H54 (cell line): ENCODE measurements at places on chromosomes 5 and 9.
A peak's percentile ranks its signal among the peaks of the same experiment; 100 is the strongest.

GRCh38 chr9:4327504-4328191 lies 27.8 kb upstream of the GLIS3 start:
- DNase-seq: no peak

GRCh38 chr9:120099065-120099464 lies 480.9 kb downstream of the CDK5RAP2 start:
- no peak for DNase-seq

DNA sequence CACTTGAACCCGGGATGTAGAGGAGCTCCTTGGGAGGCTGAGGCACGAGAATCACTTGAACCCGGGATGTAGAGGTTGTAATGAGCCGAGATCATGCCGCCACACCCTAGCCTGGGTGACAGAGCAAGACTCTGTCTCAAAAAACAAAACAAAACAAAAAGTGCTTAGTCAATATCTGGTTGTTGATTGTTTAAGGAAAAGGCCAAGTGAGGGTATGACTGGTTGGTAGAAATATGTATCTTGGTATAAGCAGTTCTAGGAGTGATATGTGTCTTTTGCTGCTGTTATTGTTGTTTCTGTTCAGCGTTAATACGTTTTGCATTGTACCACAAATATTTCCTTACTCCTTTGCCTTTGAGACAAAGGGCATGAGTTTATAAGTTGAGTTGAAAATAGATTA lies 210.7 kb upstream of the DMRT1 start:
- DNase-seq: no peak

GRCh38 chr9:136343884-136344269 lies 16.5 kb downstream of the GPSM1 start:
- DNase-seq: no peak

- no peak for DNase-seq
Observed at GRCh38 chr5:143533475-143533874, 130.0 kb upstream of the NR3C1 start.

DNA sequence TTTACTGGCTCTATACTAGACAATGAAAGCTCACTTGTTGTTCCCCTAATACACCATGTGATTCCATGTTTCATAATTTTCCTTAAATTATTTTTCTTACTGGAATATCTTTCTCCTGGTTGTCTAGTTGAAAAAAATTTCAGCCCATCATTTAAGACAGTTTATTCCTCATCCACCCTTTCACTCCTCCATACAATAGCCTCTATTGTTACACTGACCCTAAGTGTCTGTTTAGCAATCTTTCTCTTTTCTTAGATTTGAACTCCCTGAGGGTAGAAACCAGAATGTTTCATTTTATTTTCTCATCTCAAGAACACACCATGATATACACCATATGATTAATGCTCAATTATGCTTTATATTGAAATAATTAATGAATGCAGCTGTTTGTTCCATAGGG lies 413.4 kb upstream of the ITGA1 start:
- DNase-seq: no peak

- peak; percentile 17 for DNase-seq
Observed at GRCh38 chr5:107542831-107543231, 127.9 kb downstream of the EFNA5 start.

DNA sequence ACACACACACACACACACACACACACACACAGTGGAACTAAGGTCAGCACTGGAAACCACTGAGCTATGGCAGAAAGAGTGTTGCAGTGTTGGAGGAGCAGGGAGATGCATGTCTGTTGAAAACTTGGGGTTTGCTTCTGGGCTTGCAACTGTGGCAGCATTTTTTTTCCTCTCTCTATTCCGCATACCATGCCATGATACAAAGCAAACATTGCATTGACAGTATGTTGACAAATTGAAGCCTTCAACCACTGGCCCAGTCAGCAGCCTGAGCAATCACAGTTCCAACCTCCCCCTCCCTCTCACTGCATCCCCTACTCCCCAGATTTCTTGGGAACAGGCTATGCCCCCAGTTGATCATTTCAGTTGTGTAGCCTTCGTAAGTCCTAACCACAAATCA lies 478.1 kb upstream of the WWC1 start:
- DNase-seq: no peak

GRCh38 chr5:56346741-56347535 lies 113.8 kb upstream of the ANKRD55 start:
- DNase-seq: peak; percentile 6

DNA sequence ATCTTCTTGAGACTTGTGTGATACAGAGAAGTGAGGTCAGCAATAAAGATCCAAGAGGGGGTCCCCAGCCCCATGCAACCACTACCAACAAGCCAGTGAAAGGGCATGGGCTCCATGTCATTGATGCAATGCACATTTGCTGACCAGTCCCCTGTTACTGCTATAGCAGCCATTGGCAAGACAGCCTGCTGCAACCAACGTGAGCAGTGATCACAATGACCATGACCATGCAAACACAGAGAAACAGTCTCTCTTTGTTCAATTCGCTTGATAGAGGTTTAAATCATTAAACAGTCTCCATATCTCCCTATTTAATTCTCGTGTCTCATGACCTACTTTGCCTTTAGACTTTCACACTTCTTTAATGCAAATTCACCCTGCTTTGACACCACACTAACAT lies 30.0 kb upstream of the FOXB2 start:
- no peak for DNase-seq

DNA sequence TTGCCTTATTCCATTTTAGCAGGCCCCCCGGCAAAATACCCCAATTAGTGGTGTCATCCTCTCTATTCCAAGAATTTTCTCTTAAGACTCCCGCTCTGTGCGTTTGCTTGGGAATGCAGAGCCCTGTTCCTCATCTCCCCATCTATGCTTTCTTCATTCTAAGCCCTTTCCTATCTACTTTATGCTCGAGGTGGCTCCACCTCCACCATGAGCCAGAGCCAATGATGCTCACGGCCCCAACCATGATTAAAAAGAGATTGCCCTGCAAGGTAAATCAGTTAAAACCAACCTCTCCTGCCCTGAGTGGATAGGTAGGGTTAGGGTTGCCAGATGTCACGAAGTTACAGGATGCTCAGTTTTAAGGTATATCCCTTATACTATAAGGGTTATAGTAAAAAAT lies 677 bp upstream of the TXNDC15 start:
- DNase-seq: no peak

DNA sequence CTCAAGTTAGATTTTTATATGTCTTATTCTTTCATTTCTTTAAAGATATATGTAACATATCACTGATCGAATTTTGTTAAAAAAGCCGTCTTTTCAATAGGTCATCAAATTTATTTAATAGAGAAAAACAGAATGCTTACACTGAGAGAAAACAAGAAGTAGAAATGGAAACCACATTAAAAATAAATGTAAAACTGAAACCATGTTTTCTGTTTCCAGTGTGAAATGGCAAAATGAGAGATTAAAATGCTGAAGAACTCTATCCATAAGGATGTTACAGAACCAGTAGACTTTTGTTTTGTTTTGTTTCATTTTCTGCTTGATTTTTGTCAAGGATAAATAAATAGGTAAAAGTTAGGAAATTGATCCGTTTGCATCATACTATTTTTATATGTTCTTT lies 210.1 kb downstream of the PRDM9 start:
- no peak for DNase-seq

GRCh38 chr5:139167533-139167932 lies 30.6 kb downstream of the SIL1 start:
- no peak for DNase-seq

GRCh38 chr5:167786871-167787578 lies 504.4 kb upstream of the WWC1 start:
- DNase-seq: no peak

DNA sequence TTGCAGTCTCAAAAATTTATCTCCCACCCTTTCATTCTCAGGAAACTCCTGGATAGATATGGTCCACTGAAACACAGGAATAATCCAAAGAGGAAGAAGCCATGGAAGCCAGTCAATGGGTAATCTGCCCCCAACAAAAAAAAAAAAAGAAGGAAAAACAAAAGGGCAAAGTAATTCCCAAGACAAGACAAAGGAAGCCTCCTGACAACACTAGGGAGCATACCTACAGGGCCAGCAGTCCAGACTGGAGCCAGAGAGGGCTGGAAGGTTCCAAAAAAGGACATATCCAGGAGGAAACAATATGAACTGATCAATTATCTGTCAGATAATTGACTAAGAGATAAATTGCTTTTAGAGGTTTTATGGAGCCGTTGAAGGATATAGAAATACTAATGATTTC lies 12.9 kb downstream of the FNIP1 start:
- DNase-seq: no peak

GRCh38 chr5:141838326-141839014 lies 39.7 kb downstream of the PCDH1 start:
- DNase-seq: no peak

- no peak for DNase-seq
Observed at GRCh38 chr9:115141612-115142011, 23.7 kb upstream of the TNC start.
